AG09319 (cell line): ENCODE measurements at places on chromosomes 5 and 9.

GRCh38 chr5:136137497-136138220, 5.0 kb downstream of the SMAD5 start:
- DNase-seq, result no peak

DNA sequence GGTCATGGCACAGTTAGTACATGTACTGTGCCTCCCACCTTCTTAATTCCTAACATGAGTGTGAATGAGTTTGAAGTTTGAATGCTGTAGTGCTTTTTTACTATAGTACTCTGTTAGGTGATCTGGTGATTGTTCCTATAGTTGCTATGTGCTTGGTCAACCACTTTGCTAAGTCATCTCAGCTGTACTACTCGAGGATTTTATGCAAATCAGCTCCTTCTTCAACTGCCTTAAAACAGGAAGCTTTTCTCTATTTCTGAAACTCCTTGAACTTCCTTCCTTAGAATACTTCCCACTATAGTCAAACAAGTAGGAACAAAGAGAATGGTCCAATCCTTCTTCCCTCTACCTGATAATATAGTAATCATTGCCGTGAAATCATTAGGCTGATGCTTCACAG, 219.6 kb downstream of the CTNND2 start:
- DNase-seq, result no peak

- DNase-seq, result no peak
Observed at GRCh38 chr5:142433526-142434321, 108.9 kb upstream of the SPRY4 start.

DNA sequence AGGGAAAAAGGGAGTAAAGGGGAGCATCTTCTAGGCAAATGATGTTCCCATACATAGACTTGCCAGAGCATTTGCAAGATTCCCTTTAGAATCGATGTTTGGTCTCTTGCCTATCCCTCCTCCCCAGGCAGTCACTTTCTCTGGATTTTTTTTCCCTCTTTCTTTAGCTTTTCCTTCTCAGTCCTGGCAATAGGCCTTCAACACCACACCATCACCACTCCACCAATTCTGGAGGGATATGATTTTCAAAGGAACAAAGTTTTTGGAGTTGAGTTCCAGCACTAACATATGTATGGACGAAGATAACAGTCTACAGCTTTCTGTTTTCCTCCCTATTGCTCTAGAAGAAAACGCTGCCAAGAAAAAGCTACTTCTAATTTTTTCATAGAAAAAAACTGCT, 377.4 kb downstream of the PDE4D start:
- DNase-seq, result no peak

- no peak for DNase-seq
Observed at GRCh38 chr9:128208946-128209669, 5.9 kb downstream of the DNM1 start.

GRCh38 chr5:82208371-82208770, 69.8 kb downstream of the RPS23 start:
- no peak for DNase-seq

- DNase-seq, result no peak
Observed at GRCh38 chr9:126750941-126751725, 53.7 kb upstream of the ZBTB43 start.

- DNase-seq, result no peak
Observed at GRCh38 chr9:27799326-27799725, 226.0 kb upstream of the C9orf72 start.

- DNase-seq, result no peak
Observed at GRCh38 chr9:17159469-17159868, 24.6 kb downstream of the CNTLN start.

- DNase-seq, result no peak
Observed at GRCh38 chr9:91967259-91967658, 17.2 kb upstream of the ROR2 start.

DNA sequence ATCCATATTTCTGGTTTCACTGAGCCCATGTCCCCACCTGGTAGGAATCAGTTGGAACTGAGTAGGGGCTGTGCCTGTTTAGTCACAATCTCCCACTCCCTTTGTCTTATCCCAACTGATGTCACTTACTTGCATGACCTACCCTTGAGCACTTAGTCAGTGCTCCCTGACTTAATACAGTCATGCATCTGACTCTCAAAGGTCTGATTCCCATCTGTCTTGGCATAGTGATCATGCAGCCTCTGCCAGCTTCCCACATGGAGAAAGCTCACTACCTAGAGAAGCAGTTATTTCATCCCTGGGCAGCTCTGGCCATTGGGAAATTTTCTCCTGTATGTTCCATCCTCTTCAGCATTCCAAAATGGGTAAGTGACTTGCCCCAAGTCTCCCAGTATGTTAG, 24.8 kb downstream of the ABLIM3 start:
- no peak for DNase-seq

- DNase-seq, result no peak
Observed at GRCh38 chr5:140358738-140359310, 1.2 kb upstream of the SLC4A9 start.

DNA sequence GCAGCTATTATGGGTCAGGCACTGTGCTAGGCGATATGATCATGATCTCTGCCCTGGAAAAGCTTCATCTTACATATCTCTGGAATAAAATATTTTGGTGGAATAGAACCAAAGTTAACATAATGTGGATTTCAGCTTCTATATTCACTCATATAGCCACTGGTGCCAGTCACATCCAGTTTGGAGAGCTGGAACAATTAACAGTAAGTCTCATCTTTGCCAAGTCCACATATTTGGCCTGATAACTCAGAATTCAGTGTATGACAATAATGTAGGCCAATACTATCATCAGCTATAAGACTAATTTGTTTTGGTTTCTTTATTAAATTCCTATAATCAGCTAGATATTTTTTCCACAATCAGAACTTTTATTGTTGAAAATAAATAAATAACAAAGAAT, 5.9 kb upstream of the FAM13B start:
- no peak for DNase-seq

GRCh38 chr9:123354806-123355508, 1.0 kb upstream of the CRB2 start:
- no peak for DNase-seq

- no peak for DNase-seq
Observed at GRCh38 chr9:13089666-13090065, 189.8 kb downstream of the MPDZ start.

GRCh38 chr5:103808464-103809106, 246.0 kb upstream of the NUDT12 start:
- DNase-seq, result no peak

DNA sequence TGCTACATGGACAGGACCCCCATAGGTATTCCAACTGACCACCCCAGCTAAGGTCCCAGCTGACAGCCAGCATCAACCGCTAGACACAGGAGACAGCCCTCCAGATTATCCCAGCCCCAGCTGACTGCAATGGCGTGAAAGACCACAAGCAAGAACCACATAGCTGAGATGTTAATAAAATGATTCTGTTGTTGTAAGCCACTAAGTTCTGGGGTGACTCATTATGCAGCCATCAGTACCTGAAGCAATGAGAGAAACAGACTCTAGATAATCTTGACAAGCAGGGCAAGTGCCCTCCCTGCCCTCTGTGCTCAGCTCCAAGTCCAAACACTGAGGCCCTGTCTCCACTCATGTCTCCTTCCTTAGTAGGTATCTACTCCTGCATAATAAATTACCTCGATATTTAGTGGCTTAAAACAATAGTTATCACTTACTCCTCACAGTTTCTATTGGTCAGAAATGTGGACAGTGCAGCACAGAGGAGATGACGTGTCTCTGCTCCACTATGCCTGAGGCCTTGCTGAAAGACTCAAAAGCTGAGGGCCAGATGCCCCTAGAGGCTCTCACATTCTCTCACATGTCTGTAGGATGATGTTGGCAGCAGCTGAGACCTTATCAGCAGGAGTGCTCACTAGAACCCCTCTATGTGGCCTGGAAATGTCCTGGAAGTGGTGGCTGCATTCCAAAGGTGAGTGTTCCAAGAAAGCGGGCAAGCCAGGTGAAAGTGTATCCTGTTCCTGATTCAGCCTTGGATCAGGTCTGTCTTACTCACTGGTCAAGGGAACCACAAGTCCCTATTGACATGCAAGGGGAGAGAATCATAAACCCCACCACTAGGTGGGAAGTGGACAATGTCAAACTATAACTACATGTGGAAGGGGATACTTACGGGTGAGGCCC, 2.5 kb downstream of the MGAT1 start:
- DNase-seq, result no peak

- DNase-seq, result no peak
Observed at GRCh38 chr5:51225789-51226742, 157.2 kb upstream of the ISL1 start.

DNA sequence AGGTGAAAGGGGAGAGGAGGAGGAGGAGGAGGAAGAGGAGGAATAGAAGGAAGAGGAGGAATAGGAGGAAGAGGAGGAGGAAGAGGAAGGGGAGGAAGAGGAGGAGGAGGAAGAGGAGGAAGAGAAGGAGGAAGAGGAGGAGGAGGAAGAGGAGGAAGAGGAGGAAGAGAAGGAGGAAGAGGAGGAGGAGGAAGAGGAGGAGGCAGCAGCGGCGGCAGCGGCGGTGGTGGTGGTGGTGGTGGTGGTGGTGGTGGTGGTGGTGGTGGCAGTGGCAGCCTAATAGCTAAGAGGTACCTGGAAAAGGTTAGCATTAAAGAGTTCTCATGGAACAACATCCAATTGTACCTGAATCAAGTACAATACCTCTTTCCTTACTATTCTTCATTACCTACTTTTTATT, 32.5 kb downstream of the UBAP2 start:
- DNase-seq, result no peak

GRCh38 chr5:544675-545355, 20.6 kb upstream of the SLC9A3 start:
- no peak for DNase-seq

DNA sequence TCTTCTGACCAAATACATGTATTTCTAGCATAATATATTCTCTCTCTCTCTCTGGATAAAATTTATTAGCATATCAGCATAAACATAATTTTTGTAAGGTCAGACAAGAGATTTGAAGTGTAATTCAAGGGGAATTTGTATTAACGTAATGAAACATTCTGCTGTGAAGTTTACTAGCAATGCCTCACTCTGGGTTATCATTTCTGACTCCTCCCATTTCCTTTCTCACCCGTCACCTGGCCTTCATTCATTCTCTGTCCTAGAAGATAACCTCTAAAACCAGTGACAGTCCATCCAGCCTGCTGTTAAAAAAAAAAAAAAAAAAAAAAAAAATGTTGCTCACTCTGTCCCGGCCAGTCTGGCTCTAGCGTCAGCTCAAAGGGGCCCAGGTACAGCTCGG, 27.1 kb downstream of the GRAMD2B start:
- no peak for DNase-seq

- no peak for DNase-seq
Observed at GRCh38 chr9:130299785-130300615, 34.4 kb downstream of the HMCN2 start.

GRCh38 chr9:129481810-129482511, 138.9 kb downstream of the C9orf50 start:
- DNase-seq, result no peak

- no peak for DNase-seq
Observed at GRCh38 chr5:157204765-157205164, 24.1 kb downstream of the ITK start.

DNA sequence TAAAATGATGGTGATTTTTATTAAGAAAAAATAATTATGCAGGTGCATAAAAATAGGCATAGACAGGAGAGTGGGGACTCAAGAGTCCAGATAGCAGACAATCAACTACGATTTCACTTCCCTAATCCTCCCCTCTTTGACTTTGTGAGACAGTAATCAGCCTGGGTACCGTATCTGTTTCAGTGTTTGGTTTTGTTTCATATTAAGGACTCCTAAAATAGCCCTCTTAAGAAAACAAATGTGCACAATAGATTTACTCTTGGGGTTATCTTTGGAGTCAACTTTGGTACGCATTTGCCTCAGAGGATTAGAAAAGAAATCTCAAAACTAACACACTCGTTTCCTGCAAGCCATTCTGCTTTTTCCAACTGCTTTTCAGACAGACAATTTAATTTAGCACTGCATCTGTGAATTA, 96.3 kb downstream of the ZNF608 start:
- no peak for DNase-seq

GRCh38 chr5:38167562-38167996, 90.8 kb upstream of the EGFLAM start:
- DNase-seq, result no peak

DNA sequence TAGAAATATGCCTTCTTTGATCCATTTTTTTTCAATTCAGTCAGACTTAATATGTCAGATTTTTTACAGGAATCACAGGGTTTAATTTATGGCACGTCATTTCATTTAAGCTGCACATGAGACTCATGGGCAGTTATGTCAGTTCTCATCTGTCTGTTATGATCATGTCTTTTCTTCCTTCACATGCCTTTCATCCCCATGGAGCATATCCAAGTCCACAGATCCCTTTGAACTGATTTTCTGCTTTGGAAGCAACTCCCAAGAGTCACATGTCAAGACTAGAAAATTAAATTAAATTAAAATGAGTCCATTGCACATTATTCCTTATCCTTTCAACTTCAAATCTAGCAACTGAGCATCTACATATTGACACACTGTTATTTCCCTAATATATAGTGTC, 1274.0 kb upstream of the C9orf72 start:
- no peak for DNase-seq
